NAMALWA (cell line): ENCODE measurements at places on chromosomes 5 and 9.

DNA sequence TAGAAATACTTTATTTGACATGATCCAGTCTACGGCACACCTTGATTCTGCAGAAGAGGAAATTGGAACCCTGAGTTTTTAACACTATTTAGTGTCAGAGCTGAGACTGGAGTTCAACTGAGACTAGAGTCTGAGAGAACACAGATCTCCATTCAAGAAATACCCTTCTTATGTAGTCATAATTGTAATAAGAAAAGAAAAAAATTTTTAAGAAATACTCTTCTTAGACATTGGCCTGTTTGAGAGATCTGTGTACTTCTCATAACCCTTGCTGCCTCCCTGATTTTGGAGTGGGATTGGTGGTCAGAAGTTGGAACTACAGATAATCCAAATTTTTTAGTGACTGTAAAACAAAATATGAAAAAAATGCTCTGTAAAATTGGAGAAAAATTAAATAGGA lies 253.4 kb downstream of the ARRDC3 start:
- no peak for DNase-seq

DNA sequence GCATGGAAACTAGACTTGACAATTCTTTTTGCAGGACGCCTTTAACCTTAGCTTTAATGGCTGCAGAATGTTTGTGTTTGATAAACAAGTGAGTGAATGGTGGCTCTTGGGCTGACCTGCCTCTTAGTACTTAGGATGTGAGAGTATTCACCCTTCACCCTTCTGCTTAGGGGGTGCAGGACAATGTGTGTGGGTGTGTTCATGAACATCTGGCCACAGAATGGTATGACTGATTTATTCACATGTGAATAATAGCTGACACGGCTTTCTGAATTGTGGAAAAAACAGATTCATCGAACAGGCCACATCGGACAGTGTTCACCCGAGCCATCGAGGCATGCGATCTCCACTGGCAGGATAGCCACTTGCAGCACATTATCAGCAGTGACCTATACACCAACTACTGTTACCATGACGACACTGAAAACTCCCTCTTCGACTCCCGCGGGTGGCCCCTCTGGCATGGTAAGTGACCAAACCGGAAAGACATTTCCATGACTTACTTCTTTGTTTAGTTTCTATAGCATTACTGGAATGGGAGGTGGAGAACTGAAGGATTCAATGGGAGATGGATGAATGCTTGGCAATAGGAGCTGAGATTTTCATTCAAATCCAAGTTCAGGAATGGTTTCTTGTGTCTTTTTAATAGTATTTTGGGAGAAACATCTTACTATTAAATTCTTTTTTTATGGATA lies 193.6 kb downstream of the ZSWIM6 start:
- no peak for DNase-seq

DNA sequence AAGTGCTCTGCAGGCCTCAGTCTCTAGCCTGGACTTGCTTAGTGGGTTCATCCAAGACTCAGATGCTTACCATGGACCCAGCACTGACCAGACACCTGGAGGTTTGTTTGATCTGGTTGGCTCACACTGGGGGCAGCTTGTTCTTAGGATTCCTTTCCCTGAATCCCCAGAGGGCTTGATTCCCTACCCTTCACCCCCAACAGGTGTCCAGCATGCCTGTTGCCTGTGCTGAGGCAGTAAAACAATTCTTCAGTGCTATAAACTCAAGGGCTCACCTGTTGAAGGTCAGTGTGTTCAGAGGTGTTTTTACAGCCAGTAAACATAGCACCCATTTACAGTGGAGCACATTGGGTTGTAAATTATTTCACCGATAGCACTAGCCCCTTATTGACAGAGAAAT lies 123.8 kb upstream of the KLF4 start:
- no peak for DNase-seq

- no peak for DNase-seq
Measured at GRCh38 chr9:13278023-13278367, 1.5 kb downstream of the MPDZ start.

GRCh38 chr9:124505006-124505900 lies 1.9 kb downstream of the NR5A1 start:
- no peak for DNase-seq

- peak; percentile 75 for DNase-seq
Measured at GRCh38 chr5:154038261-154038706, 426 bp downstream of the FAM114A2 start.

- DNase-seq, result no peak
Measured at GRCh38 chr5:78779262-78779661, 130.7 kb upstream of the LHFPL2 start.

GRCh38 chr5:58459146-58460001 lies 512 bp downstream of the PLK2 start:
- no peak for DNase-seq

GRCh38 chr5:111636736-111637135 lies 120.3 kb downstream of the NREP start:
- DNase-seq, result no peak

GRCh38 chr9:85528607-85529006 lies 213.1 kb downstream of the AGTPBP1 start:
- DNase-seq, result no peak

DNA sequence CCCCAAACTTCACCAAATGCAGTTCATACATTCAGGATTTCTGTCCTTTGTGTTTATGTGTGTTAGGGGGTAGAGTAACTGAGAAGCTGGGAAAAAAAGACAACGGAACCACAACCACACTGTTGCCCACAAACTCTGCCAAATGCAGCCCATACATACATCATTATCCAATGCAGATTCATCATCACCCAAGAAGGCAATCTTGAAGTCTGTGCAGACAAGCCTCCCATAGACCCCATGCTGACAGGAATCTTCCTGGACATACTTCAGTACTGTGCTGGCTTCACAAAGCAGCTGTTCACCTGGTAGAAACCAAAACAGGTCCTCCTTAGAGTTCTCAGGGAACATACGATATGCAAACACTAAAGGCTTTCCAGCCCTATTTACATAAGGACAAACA lies 38.9 kb downstream of the MTMR12 start:
- no peak for DNase-seq

GRCh38 chr5:61612431-61612830 lies 280.4 kb downstream of the ZSWIM6 start:
- no peak for DNase-seq

DNA sequence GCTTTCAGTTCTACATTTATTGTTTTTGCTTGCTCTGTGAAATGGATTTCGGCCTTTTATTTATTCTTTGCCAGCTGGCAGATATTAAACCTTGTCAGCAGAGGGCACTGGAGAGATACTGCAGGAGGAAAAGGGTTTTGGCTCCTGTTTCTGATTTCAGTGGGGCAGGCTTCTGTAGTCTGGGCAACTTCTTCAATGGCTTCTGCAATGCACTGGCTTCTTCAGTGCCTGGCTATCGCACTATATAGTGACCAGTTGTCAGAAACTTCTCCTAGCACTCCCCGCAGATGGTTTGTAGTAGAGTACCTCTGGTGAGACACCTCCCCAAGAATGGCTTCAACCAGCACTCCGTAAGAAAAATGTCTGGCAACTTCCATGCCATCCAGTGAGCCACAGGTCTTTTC lies 3.2 kb upstream of the NFX1 start:
- peak; percentile 92 for DNase-seq

DNA sequence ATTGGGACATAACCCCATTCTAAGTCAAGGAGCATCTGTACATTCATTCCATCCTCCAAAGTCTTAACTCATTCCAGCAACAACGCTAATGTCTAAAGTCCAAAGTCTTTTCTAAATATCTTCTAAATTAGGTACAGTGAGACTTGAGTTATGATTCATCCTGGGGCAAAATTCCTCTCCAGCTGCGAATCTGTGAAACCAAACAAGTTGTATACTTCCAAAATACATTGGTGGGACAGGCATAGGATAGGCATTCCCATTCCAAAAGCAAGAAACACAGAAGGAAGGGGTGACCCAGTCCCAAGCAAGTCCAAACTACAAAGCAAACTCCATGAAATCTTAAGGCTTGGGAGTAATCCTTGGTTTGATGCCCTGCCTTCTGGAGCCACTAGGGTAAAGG lies 97.6 kb upstream of the FANCC start:
- DNase-seq, result no peak

DNA sequence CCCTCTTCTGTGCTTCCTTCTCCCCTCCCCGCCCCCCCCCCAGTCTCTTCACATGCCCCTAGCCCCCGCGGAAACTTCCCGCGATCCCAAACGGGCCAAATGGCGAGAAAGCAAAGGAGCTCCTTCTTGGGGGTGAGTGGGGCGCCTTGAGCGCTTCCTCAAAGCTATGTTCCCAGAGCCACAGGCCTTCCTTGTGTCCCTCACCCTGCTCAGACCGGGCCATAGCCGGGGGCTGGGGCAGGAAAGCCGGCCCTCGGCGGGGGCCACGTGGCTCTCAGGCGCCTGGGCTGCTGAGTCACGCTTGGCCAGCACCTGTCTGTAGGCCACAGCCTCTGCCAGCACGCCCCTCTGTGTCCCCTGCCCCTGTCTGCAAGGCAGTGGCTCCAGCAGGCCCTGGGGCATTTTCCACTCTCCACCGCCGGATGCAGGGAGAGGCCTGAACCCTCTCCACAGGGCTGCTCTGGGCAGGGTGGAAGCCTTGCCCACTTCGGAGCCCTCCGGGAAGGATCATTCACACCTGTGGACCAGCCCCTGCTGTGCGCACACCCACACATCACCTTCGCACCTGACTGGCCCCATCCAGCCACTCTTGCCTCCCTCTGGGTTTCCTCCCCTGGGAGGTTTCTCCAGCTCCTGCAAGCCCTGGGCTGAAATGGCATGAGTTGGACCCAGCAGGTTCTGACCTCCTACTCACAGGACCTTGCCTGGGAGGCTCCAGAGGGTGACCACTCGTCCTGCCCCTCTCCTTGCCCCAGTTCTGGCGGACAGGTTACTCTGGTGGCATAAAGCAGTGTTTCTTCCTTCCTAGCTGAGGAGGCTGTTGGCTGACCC lies 1.2 kb upstream of the SQSTM1 start:
- peak; percentile 46 for DNase-seq

GRCh38 chr9:116008278-116008677 lies 145.3 kb upstream of the PAPPA start:
- DNase-seq, result no peak

DNA sequence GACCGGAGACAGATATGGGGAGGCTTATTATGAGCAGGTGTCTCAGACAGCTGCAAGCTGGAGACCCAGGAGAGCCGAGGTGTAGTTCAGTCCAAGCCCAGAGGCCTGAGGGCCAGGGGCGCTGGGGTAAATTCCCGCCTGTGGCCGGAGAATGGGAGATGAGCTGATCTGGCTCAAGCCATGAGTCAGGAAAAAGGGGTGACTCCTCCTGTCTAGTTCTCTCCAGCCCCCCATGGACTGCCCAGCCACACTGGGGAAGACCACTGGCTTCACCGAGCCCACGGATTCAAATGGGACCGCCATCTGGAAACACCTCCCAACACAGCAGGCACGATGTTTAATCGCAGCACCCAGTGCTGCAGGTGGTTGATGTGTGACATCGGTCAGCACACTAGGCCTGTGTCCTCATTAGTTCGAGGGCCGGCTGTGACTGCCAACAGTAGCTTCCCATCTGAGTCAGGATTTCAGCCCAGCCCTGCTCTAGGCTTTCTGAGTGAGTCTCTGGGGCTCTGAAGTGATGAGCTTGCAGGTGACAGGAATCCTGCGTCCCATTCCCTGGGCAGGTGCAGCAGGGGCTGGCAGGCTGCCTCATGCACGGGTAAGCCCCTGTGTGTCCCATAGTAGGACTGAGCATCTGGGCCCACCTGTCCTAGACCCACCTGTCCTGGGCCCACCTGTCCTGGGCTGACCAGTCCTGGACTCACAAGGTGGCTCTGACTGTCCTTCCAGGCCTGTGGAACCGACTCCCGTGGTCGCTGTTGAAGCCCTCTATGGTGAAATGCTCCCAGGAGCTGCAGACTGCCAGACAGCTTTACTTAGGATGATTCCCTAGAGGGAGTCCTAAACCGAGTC lies 49.7 kb downstream of the AHRR start:
- no peak for DNase-seq

DNA sequence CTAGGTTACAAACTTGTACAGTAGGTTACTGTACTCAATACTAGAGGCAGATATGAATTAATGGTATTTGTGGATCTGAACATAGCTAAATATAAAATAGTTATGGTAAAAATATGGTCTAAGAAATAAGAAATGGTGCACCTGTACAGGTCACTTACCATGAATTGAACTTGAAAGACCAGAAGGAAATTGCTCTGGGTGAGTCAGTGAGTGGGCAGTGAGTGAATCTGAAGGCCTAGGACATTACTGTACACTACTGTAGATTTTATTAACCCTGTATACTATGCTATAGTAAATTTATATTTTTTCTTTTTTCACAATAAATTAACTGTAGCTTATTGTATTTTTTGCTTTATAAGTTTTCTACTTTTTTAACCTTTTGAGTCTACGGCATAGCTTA lies 1020.4 kb downstream of the CDH18 start:
- DNase-seq, result no peak

DNA sequence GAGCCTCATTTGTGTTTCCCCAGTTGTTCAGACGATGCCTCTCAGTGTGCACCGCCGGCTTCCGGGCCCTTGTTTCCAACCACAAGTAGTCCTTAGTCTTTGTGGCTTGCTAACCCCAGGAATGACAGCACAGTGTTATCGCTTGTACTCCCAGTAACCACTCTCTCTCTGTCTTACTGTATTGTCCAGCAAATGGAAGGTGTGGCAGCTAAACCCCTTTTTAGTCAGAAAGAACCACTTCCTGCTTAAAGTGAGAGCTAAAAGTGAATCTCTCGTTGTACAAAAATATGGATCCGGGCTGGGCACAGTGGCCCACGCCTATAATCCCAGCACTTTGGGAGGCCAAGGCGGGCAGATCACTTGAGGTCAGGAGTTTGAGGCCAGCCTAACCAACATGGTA lies 61.3 kb downstream of the ENC1 start:
- DNase-seq, result no peak

GRCh38 chr9:15416880-15417279 lies 5.8 kb upstream of the SNAPC3 start:
- DNase-seq, result peak; percentile 52

DNA sequence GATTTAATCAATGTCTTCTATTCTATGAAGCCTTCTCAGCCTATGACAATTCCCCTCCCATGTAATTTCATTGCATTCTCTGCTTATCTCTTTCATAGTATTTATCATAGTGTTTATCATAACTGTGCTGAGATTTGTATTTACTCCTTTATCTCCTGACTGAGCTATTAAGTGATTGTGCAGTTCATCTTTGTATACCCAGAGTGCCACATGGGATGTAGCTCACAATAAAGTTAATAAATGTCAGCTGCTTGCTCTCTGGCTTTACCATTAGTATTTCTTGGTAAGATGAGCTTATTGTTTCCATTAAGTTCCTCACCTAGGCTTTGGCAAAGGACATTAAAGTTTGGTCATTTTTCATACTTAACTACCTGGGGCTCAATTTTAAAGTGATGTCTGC lies 275.1 kb upstream of the MPDZ start:
- DNase-seq, result no peak

- DNase-seq, result no peak
Measured at GRCh38 chr5:172463031-172463430, 8.7 kb upstream of the SH3PXD2B start.

DNA sequence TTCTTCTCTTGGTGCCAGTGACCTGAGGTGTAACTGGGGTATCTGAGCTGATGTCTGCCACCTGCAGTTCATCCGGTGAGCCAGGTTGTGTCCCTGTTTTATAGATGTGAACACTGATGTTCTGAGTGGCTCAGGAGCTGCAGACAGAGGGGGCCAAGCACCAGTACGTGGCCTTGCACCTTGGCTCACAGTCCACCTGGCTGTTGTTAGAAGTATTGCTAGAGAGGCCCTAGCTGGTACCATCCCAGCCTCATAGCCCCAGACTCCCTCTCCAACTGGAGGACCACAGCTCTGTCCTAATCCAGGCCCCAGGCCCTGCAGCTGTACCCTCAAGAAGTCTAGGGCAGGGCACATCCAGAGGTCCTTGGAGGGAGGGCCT lies 16.2 kb downstream of the PHF2 start:
- DNase-seq, result no peak

- peak; percentile 99 for DNase-seq
Measured at GRCh38 chr5:163914910-163915309, 409.5 kb downstream of the MAT2B start.
